ENCODE measurements at places on chromosomes 6 and 20.

DNA sequence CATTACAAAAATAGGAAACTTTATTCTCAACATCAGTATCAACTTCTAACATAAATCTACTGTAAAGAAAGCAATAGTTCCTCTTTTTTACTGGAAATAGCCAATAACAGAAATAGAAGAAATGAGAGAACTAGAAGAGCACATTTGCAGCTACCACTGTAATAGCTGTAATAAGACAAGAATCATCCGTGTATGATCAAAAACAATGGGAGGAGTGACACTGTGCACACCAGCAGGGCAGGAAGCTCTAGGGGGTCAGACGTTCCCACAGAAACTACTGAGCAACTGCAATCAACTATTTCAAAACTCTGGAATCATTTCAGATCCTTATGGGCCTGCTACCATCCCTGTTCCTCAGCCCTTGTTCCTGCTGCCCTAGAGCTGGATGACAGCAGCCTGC lies 43.7 kb downstream of the NINL start:
- DNase-seq = no peak

- no peak for DNase-seq
These were observed 17.6 kb downstream of the HDAC2 start for GRCh38 chr6:113953346-113953745.

DNA sequence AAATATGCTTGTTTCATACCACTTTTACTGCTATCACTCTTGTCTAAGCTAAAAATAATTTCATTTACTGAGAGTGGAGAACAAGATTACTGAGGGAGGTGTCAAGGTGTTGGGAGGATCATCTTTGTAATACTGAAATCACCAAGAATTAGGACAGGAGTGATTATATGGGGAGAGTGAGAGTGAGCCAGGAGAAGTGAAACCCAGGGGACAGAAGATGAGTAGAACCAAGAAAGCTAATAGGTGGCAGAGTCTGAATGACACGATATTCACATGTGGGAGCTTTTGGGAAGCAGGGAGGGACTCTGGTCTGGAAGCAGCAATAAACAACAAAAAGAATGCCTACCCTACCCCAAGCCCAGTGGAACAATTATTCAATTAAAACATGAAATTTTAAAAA lies 58.6 kb downstream of the AK9 start:
- no peak for DNase-seq

- DNase-seq = no peak
These were observed 38.5 kb downstream of the COL12A1 start for GRCh38 chr6:75167325-75167724.

- no peak for DNase-seq
These were observed 394 bp downstream of the AKAP12 start for GRCh38 chr6:151240036-151240685.
